ENCODE measurements at places on chromosomes 2 and 18.
A peak's percentile ranks its signal among the peaks of the same experiment; 100 is the strongest.

DNA sequence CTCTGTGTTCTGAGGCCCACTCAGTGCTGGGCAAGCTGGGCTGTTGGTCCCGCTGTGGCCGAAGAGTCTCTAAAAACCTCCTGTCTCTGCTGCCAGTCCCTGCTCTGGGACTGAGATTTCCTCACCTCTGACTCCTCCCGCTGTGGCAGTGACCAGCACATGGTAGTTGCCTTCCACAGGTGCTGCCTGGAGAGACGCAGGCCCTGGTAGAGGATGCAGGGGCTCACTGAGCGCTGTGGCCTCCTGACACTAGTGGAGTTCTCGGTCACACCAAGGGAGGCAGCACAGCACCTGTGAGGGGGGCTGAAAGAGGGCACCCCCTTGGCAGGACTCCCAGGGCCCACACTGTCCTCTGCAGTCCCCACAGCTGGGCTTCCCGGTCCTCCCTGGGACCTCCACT is 3.8 kb upstream of the ASB1 start:
- no peak for DNase-seq

- no peak for DNase-seq
These were observed 3.1 kb downstream of the MARCHF7 start for GRCh38 chr2:159715451-159715850.

DNA sequence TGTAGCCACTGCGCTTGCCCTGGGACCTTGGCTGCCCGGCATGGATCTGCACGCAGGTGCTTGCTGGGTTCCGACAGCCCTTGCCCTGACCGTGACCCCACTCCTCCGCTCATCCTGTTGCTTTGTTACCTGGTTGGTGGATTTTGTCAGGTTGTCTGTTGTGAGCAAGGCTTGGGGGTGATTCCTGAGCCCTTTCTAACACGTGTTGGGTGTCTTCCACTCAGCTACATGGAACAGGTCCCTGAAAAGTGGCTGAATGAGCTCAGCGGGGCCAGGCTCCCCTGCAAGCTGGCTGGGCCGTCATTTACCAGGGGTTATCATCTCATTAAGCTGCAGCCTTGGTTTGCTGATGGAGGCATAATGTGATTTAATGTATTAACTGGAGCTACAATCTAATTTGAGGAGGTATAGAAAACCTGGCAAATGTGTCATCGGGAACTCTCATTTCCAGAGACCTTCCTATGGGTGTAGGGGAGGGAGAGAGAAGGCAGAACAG is 24.6 kb downstream of the RAMP1 start:
- DNase-seq = no peak

DNA sequence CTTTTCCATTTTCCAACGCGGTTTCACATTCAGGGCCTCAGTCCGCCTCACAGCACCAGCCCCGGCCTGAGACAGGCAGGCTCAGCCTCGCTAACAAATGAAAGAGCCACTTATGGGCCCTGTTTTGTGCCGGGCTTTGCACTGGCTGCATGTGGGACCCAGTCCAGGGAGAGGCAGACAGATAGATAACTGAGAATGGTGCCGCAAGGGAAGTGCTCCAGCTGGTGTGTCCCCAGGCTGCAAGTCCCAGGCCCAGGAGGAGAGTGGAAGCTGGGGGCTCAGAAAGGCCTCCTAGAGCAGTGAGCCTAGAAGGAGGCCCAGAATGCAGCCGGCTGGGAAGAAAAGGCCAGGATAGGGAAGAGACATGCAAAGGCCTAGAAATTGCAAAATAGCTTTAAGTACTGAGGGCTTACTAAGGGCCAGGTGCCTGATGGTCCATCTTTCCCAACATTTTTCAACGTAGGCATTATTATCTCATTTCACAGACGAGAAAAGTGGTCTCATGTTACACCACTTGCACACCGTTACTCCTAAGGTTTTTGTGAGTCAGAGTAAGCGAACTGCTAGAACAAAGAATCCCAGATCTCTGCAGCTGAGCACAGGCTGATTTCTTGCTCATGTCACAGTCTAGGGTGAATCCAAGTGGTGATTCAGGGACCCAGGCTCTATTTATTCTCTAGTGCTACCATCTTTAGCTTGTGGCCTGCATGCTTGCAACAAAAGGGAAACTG is 26.0 kb downstream of the ADRA2B start:
- DNase-seq = no peak

DNA sequence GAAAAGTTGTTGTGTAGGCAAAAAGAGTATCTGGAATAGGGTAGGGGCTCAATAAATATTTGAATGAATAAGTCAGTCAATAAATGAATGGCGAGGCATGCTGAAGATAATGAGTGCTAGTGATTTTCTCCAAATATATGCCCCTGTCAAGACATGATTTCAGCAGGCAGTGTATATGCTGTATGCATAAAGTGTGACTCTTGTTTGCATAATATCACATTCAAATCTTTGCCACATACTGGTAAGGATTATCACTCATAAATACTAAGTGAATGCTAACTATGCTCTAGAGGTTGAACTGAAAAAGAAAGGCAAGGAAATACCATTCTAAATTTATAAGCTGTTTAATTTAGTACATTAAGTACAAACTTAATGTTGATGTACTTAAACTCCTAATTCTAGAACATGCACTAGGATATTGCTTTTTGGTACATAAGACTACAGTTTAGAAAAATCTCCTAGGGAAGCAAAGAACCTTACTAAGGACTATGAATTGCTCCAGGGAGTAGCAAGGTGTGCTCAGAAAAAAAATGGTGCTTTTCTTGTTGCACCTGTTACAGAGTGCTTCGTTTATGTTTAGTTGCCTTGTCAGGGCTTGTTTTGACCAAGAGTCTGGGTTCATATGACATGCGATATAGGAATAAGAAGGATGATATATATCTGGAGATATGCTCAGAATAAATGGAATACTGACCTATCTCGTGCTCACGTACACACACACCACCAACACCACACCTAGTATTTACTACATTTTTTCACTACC is 224.0 kb upstream of the TANK start:
- no peak for DNase-seq

DNA sequence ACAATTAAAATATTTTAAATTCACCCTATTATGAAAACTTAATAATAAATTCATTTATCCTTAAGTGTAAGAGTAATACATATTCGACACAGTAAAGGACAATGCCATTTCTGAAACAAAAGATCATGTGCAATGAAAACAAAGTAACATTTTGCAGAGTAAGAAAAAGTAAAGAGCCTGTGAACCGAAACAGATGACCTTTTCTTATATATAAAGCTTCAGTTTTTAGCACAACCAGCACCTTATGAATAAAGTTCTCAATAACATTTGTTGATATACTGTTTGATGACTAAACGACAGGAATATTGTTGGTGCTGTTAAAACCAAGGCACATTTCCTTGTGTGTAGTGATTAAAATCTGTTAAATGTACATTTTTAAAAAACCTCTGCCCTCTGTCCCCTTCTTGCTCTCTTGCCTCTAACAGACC is 1.5 kb downstream of the PELI1 start:
- no peak for DNase-seq

GRCh38 chr18:58513615-58514335 is 115.1 kb downstream of the ALPK2 start:
- no peak for DNase-seq

DNA sequence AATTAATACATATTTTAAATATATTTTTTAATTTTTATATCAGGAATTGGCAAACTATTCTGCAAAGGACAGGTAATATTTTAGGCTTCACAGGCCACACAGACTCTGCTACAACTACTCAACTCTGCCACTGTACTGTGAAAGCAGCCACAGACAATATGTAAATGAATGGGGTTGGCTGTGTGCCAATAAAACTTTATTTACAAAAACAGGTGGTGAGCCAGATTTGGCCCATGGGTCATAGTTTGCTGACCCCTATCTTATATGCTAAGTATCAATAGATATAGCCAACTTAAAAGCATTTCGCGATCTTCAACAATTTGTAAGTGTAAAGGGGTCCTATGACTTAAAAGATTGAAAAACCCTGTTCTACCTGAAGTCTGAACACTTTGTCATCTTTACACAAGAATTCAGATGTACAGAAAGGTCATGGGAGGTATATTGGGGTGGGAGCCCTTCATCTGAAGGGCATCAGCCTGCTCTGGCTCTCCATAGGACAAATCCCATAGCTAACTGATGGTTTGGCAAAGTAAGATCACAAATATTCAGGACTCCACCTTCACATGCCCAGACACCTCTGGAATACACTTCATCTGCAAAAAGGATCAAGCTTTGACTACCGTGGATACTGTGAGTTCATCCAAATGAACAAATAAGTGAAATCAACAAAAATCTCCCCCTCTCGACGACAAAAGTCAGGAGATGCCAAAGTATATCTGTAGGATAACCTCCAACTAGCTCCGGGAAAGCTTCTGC is 65.9 kb downstream of the C1D start:
- no peak for DNase-seq

- no peak for DNase-seq
These were observed 34.9 kb downstream of the BCL11A start for GRCh38 chr2:60518567-60518966.

- no peak for DNase-seq
These were observed 71.1 kb upstream of the CYP20A1 start for GRCh38 chr2:203167751-203168150.

GRCh38 chr18:54973046-54973445 is 13.8 kb upstream of the CCDC68 start:
- DNase-seq = no peak

DNA sequence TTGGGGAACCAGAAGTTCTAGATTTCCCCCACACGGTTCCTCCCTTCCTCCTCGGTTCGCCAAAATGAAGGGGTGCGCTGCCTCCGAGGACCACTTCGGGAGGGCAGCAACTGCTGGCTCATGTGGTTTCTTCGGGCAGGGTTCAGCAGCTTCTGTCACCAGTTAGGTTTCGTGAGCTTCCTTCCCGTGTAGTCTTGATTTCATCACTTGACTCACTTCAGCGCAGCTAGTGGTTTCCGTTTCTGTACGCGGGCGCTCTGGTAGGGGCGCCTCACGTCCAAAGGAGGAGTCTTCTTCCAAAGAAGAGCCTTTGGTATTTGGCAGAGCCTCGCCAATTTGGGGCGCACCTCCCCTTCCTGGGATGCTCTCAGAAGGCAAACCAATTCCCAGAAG is 485 bp upstream of the GALNT3 start:
- peak; percentile 99 for DNase-seq

DNA sequence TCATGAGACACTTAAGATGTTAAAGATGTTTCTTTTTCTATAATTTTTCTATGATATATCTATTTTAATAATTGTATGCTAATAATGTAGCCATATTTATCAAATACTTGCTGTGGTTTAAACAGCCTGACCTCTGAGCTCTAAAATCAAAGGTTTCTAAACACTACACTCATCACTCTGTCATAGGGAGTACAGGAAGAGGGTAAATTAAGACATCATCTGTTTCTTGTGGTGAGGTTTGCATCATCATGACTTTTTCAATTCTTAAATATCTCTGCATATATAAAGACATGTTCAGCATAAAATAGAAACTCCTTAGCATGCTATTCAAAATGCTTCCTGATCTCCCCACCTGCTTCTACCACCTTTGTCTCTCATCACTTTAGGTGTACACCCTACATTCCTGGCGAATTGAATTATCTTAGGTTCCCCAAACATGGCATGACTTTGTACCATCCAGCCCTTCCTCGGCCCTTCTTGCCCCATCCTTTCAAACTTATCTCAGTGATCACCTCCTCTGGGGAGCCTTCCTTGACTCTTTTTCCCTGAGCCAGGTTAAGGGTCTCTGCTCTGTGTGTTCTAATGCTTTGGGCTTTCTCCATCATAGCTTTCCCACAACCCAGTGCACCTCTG is 105.3 kb upstream of the TTN start:
- no peak for DNase-seq

DNA sequence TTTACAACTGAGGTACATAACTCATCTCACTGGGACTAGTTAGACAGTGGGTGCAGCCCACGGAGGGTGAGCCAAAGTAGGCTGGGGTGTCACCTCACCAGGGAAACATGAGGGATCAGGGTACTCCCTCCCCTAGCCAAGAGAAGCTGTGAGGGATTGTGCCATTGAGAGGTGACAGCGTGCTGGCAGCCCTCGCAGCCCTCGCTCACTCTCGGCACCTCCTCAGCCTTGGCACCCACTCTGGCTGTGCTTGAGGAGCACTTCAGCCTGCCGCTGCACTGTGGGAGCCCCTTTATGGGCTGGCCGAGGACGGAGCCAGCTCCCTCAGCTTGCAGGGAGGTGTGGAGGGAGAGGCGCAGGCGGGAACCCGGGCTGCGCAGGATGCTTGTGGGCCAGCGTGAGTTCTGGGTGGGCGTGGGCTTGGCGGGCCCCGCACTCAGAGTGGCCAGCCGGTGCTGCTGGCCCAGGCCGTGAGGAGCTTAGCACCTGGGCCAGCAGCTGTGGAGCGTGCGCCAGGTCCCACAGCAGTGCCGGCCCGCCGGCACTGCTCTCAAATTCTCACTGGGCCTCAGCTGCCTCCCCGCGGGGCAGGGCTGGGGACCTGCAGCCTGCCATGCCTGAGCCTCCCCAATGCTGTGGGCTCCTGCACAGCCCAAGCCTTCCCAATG is 44.5 kb upstream of the FAM110C start:
- no peak for DNase-seq

DNA sequence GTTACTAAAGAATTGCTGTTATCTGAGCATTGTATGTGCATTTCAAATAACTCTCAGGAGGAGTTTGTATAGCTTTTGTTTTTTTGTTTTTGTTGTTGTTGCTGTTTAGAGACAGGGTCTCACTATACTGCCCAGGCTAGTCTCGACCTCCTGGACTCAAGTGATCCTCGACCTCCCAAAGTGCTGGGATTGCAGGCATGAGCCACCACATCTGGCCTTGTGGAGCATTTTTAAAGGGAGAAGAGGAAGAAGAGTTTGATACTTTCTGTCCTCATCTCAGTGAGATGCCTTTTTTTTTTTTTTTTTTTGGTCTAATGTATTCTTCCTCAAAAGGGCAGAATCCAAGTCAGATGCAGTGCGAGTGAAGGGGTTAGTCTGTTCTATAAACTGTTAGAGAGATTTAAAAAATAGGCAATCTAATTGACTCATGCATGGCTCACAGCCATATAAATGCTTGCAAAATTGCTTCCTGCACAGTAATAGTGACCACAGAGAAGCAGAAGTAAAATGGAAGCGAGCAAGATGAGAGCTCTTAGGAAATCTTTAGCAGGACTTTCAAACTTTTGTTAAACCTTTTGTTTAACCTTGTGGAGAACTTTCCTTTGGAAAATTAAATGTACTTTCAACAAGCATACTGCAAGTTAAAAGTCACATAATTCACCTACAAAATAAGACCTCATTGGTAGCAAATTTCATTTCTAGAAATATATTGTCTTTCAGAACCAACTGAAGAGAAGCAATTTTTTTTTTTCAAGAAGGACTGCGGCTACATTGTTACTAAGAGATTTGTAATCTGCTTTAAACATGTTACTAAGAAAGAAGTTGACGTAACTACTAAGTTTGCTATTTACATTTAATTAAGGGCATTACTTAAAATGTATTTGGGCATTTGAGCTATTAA is 52.3 kb upstream of the ROCK1 start:
- DNase-seq = peak; percentile 93

All from Kasumi-1 (cell line).